ENCODE measurements at places on chromosomes 7 and 10.

- DNase-seq, result no peak
Observed at GRCh38 chr10:84549368-84550165, 221.2 kb downstream of the CCSER2 start.

DNA sequence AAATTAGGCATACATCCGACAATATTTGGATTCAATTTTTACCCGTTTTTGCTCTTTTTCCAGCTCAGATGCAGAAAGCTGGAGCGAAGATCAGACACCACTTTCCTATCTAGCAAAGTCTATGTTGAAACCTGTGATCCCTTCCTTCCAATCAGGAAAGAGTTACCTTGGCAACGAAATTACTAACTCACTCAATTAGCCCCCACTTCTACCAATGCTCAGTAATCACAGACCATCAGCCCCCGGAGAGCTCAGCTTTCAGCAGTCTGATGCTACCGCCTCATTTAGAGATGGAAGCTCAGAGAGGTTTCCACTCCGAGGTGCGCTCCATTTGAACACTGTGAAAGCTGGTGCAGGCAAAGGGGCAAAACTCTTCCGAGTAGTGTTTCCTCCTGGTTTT lies 6.7 kb downstream of the FRAT1 start:
- peak; percentile 53 for DNase-seq

DNA sequence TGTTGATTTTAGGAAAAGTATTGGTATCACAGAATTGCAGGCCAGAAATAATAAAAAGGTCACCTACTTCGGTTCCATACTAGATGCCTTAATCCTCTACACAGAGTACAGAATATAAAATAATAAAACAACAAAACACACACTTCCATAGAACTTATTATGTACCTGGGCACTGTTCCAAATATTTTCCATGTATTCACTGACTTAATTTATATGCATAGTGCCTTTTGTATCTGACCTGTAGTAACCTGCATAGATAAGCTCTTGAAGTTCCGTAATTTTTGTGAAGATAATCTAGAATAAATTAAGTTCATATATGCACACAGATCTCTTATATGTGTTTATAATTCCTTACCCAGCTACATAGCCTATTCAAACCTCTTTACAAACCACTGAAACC lies 78.3 kb downstream of the RAPGEF5 start:
- no peak for DNase-seq

- no peak for DNase-seq
Observed at GRCh38 chr10:78251016-78251385, 217.3 kb downstream of the RPS24 start.

DNA sequence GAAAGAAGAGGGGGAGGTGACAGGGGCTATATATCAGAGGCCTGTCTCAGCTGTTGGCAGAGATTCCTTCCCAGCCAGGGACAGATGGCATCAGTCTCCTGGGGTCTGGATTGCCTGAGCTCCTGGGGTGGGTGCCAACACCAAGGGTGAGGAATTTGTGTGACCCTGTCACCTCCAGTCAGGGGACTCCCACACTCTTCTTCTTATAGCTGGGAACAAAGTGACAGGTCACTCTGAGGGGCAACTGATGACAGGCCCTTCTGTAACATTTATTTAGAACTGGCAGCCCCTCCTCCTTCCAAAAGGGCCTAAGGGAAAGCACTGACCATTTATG lies 53.7 kb upstream of the DUSP5 start:
- no peak for DNase-seq

GRCh38 chr7:43784030-43784584 lies 25.6 kb downstream of the BLVRA start:
- no peak for DNase-seq

DNA sequence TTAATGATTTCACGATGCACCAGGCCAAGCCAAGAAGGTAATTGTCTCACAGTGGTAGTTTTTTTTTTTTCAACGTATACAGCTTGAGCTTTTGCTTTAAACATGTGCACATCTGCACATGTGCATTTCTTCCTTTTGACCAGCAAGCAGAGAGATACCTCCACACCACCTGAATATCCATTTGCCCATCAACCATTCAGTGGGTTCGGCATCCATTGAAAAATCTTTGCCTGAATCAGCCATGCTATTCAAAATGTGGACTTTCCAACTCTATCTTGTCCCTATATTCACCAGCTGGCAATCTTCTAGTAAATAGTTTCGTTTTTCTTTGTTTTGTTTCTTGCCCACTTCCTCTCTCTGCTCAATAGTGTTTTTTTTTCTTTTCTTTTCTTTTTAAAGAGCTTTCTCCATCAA lies 7.7 kb upstream of the TRA2A start:
- no peak for DNase-seq

DNA sequence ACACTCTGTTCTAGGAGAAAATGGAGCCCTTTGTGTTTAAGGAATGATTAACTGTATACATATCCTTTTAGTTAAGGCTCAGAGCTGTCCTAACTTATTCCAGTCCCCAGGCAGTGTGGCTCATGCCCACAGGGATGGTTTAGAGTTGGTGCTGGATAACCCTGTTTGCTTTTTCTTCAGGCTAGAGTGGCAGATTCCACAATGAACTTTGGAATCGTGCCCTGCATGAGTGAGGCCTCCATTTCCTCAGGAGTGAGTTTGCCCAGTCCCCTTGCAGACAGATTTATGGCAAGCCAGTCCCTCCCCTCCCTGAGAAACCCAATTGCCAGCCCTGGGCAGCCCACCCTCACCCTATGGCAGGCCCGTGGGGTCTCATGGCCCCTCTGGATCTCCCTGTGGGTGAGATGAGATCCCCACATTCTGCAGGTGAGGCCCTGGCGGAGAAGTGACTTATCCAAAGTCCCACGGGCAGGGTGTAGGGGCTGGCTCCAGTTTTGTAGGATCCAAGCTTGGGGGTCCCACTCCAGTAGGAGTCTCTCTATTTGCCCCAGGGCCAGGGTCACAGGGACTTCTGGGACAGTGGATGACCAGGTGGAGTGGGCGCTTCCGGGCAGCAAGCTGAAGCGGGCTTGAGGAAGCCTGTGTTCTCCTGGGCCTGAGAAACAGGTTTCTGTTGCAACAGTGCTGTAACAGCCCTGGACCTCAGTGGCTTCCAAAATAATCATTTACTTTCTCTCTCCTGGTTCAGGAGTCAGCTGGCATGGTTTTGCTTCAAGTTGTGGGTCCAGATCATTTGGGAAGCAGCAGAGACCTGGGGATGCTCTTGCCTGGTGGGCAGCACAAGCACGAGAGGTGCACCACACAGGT lies 9.0 kb upstream of the COMTD1 start:
- no peak for DNase-seq

GRCh38 chr10:61140765-61141392 lies 196.9 kb upstream of the RHOBTB1 start:
- peak; percentile 66 for DNase-seq

- no peak for DNase-seq
Observed at GRCh38 chr7:46208635-46209525, 287.8 kb upstream of the IGFBP3 start.

- DNase-seq, result no peak
Observed at GRCh38 chr10:18151356-18151890, 11.2 kb downstream of the CACNB2 start.

GRCh38 chr7:4879396-4880081 lies 4.0 kb downstream of the RADIL start:
- DNase-seq, result no peak

DNA sequence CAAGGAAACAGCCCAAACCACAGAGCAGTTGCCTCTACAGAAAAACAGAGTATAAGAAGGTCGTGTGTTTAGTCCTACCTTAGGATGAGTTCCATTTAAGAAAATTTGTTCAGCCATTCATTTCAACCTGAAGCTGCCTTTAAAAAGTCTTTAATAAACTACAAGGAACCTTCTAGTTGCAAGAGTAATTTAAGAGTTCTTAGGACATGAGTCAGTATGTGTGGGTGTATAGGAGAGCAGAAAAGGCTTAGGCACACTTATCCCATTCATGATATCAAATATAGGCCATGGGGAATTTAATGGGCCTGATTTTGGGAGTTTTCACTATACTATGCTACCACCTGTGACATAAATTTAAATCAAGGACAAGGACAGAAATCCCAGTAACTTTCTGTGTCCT lies 496.8 kb downstream of the TFEC start:
- DNase-seq, result no peak

GRCh38 chr7:30157204-30157603 lies 22.4 kb downstream of the MTURN start:
- no peak for DNase-seq

DNA sequence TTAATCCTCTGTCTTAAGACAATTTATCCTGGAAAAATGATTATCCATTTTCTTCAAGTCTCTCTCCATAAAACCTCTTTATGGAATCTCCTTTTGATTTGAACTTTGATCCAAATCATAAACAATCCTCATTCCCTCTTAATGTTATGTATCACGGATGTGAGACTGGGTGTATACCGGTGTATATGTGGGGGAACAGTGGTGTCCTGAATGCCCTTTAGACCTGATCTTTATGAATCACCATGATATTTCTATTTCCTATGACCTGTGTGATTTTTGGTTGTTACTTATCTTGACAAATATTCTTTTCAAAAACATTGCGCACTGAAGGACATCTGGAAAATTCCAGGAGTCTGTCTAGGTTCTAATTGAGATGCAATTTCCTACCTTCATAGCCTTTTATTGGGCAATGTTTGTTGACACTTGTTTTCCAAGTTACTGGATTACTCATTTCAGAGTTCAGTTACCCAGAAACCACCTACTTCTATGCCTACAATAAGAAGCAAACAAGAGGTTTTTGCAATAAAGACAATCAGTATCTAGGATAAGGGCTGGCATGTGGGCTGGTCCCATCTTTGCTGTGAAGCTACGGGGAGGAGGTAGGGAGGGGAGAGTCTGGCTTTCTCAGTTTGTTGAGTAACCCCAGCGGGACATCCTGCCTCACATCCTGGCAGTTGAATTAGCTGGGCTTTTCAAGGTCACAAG lies 190.4 kb downstream of the CTTNBP2 start:
- no peak for DNase-seq

GRCh38 chr10:128633864-128634540 lies 507.8 kb upstream of the MKI67 start:
- no peak for DNase-seq

GRCh38 chr7:141685285-141686023 lies 16.5 kb downstream of the DENND11 start:
- peak; percentile 66 for DNase-seq

GRCh38 chr7:124575176-124575575 lies 190.4 kb downstream of the GPR37 start:
- no peak for DNase-seq

- no peak for DNase-seq
Observed at GRCh38 chr7:151020231-151020630, 4.1 kb downstream of the ATG9B start.

DNA sequence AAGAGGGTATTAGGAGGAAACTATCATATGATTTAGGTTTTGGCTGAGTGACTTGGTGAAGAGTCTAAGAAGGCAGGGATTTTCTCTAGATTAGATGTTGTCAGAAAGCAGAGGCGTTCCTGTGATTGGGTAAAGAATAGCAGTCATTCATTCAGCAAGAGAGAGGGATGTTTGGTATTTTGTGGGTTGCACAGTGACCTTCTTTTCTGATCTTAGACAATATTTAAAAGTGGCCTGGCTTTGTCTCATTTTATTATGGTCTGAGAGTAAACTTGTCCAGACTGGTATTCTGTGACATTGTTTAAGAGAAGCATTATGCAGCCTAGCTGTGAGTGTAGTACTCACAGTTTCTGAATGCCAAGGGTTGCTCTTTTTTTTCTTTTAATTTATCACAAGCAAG lies 18.5 kb downstream of the HYAL4 start:
- no peak for DNase-seq

GRCh38 chr7:76261931-76262330 lies 40.5 kb upstream of the HSPB1 start:
- no peak for DNase-seq

DNA sequence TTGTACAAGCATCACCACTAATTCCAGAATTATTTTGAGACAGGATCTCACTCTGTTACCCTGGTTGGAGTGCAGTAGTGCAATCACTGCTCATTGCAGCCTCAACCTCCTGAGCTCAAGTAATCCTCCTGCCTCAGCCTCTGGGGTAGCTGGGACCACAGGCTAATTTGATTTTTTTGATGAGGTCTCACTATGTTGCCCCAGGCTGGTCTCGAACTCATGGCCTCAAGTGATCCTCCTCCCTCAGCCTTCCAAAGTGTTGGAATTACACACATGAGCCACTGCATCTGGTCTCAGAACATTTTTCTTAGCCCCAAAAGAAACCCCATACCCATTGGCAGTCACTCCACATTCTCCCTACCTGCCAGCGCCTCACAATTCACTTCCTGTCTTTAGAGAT lies 3.5 kb upstream of the WBP1L start:
- DNase-seq, result no peak

GRCh38 chr10:22824984-22825383 lies 102.9 kb upstream of the ARMC3 start:
- DNase-seq, result no peak

GRCh38 chr7:491292-491957 lies 28.2 kb downstream of the PDGFA start:
- DNase-seq, result no peak

DNA sequence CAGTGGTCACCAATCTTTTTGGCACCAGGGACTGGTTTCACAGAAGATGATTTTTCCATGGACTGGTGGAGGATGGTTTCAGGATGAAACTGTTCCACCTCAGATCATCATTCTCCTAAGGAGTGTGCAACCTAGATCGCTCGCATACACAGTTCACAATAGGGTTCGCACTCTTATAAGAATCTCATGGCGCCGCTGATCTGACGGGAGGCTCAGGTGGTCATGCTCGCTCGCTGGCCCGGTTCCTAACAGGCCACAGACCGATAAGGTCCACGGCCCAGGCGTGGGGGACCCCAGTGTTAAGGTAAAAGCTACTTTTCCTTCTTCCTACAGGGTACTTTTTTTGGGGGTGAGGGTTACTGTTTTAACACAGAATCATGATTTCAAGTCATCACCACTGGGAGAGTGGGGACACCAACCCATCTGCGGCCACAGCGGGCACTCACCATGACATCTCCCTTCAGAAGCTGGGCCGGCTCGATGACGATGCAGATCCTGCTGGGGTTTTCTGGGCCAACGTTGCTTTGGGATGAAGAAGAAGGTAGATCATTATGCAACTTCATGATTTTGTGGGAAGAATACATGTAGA lies 170.5 kb downstream of the TNS3 start:
- DNase-seq, result no peak

GRCh38 chr10:63493004-63493403 lies 27.2 kb upstream of the JMJD1C start:
- DNase-seq, result no peak

- no peak for DNase-seq
Observed at GRCh38 chr10:70479626-70480238, 1.2 kb downstream of the PALD1 start.

GRCh38 chr7:101015626-101016025 lies 4.3 kb upstream of the MUC17 start:
- no peak for DNase-seq

GRCh38 chr7:125218076-125218475 lies 288.5 kb upstream of the POT1 start:
- no peak for DNase-seq

GRCh38 chr10:50991456-50992355 lies 82.6 kb upstream of the PRKG1 start:
- no peak for DNase-seq
